Stromal cell of bone marrow (primary cell): ENCODE measurements at places on chromosomes 12 and 14.

GRCh38 chr12:130765186-130765659 is 49.1 kb upstream of the RIMBP2 start:
- DNase-seq = no peak

GRCh38 chr12:48824112-48824511 is 5.8 kb downstream of the CACNB3 start:
- DNase-seq = no peak

GRCh38 chr12:50763639-50764285 is at the start of gene ATF1:
Gene ATF1 (plus strand): TSS chr12:50764101. CDS start chr12:50780146, 16,045 bp downstream.
- peak; percentile 79 for DNase-seq

DNA sequence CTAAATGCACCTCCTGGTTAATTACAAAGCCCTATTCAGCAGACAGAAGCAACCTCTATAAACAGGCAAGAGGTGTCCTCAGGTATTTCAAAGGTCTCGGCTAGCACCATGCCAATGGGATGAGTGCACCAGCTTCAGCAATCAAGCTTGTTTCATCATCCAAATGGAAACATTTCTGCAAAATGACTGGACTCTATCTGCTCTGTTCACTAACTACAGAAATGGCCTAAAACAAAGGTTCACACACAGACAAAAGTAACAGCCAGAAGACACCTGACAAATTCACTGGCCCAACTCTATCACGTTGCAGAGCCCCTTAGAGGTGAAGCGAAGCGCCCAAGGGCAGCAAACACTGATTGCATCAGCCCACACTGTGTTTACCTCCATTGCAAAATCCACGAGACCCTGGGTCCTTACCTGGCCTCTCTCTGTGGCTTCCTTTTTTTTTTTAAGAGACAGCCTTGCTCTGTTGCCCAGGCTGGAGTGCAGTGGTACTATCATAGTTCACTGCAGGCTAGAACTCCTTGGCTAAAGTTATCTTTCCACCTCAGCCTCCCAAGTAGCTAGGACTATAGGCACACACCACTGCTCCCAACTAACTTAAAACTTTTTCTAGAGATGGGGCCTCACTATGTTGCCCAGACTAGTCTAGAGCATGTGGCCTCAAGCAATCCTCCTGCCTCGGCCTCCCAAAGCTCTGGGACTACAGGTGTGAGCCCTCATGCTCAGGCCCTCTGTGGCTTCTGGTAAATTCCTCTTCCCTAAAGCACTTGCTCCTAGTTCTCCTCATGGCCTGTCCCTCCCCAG is 8.5 kb upstream of the SYNE3 start:
- no peak for DNase-seq

GRCh38 chr14:64544607-64545312 is 4.2 kb downstream of the HSPA2 start:
- DNase-seq = no peak

- no peak for DNase-seq
These were observed 63.0 kb downstream of the CCDC60 start for GRCh38 chr12:119397540-119397939.

GRCh38 chr14:69543341-69544115 is 31.1 kb downstream of the CCDC177 start:
- DNase-seq = peak; percentile 85

DNA sequence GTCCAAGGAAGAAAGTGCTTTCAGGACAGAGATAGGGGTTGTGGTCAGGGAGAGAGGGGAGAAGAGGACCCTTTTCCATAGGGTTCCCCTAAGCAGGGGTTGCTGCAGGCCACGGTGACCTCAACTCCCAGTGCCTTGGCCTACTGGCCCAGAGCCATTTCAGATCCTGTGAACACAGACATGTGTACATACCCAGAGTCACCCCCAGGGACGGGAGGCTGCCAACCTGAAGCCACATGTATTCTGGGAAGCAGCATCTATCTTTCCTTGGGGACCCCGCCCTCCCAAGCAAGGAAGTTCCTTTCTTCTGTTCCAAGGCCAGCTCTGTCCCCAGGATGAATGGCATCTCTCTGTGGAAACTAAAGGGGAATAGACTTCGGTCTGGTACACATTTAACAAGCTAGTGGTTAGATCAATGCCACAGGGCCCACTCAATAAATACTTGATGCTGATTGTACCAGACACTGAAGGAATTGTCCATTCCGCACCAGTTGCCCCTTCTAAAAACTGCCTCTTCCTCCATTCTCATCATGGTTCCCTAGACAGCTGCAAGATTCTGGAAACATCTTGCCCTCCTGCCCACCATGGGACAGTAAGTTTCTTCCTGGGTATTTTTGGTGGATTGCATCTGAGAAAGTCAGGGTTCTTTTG is 25.2 kb upstream of the DGLUCY start:
- DNase-seq = no peak

- DNase-seq = no peak
These were observed 30.5 kb downstream of the RAB35 start for GRCh38 chr12:120085920-120086645.

GRCh38 chr14:36113341-36113740 is 63.2 kb downstream of the PTCSC3 start:
- no peak for DNase-seq

DNA sequence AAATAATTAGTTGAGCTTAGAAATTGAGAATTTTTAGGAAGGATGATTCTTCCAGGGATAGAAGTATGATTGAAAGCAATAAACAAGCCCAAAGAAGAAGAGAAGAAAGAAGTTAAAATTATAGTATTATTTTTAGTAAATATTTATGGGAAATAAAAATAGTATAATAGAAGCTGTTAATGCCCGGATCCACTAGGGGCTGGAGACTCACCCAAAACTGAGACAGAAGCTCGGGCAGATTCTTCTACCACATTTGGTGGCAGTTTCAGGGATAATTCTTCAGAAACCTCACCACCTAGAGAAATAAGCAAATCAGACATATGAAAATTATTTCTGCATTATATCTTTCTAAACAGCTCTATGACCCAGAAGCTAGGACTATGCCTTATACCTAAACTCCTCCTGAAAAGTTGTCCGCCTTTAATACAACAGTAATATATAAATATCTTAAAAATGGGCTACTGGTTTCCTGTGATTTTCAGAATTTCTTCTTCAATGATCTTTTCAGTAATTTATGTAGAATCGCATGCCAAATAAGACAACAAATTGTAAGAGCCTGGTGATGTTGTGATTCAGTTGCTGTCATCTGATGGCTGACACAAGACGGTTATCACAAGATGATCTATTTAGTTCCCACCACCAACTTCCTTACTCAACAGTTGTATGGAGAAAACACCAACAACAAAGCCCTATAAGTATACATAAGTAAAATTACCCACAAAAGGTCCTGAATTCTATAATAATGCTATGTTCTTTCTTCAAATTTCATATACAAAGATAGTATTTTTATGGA is 35.6 kb downstream of the A2M start:
- no peak for DNase-seq

GRCh38 chr12:16300122-16300521 is 22.6 kb upstream of the SLC15A5 start:
- peak; percentile 12 for DNase-seq

- DNase-seq = no peak
These were observed 270.8 kb upstream of the BTG1 start for GRCh38 chr12:92416385-92416812.

DNA sequence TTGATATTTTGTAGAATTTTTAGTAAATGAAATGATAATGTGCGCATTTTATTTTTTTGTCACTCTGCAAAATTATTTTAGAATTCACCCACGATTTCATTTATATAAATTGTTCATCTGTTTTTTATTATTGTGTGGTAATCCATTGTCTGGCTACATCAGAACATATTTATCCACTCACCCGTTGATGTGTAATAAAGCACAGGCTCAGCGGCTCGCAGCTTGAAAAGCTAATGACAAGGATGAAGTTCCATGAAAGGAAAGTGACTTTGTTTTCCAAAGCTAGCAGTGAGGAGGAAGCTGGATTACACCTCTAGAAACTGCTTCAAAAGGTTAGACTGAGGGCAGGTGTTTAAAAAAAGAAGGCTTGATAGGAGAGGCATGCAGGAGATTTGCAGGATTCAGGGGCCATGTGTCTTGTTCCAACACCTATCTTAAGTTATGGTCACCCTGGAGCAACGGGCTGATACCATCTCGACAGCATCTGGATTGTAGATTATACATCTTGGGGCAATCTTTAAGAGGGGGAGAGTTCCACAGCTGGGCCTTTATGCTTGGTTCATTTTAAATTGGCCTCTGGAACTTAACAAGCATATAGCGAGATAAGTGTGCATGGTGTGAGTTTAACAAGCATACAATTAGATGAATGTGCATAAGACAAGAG is 194.1 kb downstream of the TMTC3 start:
- DNase-seq = no peak

DNA sequence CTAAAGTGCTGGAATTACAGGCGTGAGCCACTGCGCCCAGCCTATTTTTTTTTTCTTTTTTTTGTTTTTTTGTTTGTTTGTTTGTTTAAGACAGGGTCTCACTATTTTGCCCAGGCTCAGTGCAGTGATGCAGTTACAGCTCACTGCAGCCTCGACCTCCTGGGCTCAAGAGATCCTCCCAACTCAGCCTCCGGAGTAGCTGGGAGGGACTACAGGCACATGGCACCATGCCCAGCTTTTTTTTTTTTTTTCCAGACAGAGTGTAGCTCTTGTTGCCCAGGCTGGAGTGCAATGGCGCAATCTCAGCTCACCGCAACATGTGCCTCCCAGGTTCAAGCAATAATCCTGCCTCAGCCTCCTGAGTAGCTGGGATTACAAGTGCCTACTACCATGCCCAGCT is 5.8 kb upstream of the ITFG2 start:
- no peak for DNase-seq

DNA sequence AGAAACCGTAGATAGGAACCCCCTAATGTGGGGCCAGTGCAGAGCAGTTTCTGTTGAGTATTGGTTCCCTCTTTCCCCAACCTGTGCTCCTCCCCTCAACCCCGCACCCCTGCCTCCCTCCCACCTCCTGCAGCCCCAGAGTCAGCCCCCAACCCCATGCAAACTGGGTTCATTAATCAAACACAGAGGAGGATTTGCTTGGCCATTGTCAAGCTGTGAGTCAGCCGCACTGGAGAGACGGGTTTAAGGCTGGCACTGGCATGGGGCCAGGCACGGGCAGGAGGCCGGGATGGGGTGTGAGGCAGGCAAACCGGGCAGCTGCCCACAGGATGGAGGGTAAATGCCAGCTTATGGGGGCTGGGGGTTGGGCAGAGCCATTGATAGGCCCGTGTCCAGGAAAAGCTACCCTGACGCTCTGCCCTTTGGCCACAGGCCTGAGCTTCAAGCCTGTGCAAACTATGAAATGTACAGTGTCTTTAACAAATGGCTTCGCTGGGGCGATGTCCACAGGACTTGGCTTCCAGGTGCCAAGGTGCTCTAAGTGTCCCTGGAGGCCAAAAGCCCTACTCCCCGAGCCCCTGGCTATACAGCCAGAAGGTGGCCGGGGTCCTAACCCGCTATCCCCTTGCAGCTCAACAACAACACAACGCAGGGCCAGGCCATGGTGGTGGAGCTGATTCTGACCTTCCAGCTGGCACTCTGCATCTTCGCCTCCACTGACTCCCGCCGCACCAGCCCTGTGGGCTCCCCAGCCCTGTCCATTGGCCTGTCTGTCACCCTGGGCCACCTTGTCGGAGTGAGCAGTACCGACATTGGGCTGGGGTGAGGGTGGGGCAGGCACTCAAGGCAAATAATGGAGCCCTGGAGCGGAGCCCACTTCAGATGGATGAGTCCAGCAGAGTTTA is 1.4 kb downstream of the AQP5 start:
- DNase-seq = no peak

DNA sequence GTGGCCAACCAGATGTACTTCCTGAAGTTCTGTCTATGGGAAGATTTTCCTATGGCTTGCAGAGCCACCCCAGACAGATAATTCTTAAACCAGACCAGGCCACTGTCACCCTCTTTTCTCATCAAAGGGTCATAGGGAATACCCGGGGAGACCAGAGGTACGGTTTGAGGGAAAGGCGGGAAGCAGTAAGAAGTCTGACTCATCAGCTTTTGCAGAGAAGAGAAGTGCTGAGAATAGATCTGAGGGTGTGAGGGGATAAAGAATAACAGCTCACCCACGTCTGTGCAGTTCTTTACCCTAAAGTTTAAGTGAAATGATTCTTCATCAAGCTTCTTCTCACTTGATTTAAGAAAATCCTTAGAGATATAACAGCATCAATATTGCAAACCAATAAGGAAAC is 21.3 kb upstream of the POC1B start:
- no peak for DNase-seq

DNA sequence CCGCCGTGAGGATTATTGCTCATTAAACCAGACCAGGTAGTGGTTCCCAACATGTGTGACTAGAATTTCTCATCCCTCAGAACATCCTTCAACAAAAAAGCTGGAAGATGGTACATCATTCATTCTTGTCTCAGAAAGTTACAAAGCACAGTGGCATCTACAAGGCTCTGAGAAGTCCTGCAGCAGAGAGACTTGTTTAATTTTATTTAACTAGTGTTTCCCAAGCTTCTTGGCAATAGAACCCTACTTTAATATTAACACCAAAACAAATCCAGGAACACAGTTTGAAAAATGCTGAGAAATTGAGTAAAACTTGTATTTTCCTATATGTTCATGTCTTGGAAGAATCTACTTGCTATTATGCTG is 54.8 kb downstream of the PLXNC1 start:
- no peak for DNase-seq

DNA sequence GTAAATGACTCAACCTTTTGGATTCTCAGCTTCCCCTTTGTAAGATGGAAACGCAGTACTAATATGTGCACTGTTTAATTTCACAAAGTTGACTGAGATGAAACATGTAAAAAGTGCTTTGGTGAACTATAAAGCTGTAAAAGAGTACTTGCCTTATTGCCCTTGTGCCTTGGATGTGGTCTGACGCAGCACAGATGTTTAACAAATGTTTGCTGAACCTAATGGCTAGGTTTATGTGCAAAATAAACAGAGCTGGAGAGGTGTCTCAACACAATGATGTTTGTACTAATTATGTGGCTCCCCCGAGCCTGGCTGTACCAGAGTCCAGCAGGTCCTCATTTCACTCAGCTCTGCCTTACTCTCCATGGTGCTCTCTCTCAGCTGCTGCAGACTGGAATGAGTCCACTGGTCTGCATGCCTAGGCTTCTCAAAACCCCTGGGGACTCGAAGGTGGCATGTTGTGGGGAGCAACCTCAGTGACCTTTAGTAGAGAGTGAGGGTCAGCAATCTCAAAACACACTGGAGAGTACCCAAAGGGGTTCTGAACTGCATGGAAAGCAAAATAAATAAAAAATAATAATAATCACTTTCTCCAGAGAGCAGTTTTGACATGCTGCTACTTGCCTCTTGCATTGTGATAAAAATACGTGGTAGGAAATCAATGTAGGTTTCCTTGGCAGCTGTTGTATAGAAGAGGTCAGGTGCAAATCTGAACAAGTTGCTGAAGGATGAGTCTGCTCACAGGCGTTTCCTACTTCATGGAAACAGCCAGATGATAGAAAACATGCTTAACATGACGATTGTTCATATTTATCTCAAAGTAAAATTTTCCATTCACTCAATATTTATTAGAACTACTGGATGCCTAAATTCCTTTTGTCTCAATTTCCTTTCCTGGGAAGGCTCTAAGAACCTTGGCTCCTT is 8.5 kb upstream of the AMIGO2 start:
- DNase-seq = no peak
